ENCODE measurements at places on chromosomes 6 and 20.

DNA sequence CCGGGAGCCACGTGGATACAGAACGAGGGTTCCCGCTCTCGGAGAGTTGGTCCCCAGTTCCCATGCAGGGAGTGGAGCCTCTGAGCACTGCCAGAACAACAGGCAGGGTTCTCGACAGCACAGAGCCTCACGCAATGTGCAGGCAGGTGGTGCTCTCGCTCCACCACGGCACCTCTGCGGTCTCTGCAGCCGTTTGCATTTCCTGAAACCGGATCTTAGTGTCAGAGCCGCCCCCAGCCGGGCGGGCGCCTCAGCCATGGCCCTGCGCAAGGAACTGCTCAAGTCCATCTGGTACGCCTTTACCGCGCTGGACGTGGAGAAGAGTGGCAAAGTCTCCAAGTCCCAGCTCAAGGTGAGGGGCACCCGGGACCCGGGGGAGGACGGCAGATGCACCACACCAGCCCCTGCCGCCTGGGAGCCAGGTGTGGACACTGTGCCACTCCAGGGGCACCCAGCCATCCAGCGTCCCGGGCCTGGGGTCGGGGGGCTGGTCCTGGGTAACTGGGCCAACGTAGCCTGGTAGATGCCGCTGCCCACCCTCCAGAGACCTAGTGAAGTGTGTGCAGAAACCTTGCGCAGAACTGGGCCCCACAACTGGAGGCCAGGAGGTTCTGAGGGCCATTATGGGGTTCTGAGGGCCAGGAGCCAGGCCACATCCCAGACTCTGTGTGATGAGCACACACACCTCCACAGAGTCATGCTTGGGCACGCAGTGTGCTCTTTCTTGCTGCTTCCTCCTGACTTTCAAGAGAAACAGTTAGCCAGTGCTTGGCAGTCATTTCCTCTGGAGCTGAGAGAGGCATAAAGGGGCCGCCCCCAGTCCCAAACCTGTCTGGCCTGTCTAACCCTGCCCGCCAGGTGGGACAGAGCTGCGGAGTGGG is at the start of gene DEF6:
Gene DEF6 (plus strand): TSS at position 218 of the 881 bp plus-strand sequence. CDS start 39 bp downstream, at position 257.
- DNase-seq = peak; percentile 79

- no peak for DNase-seq
Observed at GRCh38 chr6:136599329-136600011, 49.2 kb upstream of the MAP7 start.

DNA sequence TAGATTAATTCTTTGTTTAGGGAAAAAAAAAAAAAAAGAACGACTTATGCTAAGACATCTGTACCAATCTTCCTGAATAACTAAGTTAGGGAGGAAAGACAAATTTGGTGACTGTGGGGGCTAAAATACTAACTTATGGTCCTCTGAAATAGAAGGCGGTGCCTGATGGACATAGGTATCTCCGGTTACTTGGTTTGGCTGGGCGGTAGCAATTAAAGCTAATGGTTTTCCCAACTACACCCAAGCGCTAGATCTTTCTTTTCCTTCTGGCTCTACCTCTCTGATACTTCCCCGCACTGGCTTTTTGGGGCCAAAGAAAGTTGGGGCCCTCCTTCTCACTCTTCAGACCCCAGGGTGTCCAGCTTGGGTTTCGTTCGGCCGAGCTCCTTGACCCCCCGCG is 1.0 kb upstream of the RBM24 start:
- DNase-seq = no peak

DNA sequence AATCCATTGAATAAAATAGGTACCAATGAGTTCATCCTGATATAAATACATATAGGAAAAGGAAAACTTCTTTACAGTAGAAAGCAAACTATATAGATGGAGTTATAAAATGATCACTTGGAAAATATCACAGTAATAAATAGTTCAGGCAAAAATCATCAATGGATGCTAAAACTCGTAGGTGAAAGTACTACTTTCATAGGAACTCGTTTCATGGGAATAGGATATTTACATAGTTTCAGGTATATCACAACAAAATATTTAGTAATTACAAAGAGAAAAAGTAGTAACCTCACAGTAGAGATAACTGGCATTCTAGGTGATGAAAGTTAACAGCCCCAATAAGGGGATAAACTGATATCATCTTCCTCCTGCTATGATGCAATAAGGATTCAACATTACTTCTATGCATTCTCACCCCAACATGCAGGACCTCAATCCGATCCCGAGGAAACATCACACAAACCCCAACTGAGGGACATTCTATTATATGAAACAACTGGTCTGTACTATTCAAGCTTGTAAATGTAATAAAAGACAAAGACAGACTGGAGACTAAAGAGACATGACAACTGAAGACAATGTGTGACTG is 13.7 kb downstream of the DDO start:
- DNase-seq = no peak

GRCh38 chr6:33700391-33701050 is 11.0 kb downstream of the UQCC2 start:
- peak; percentile 40 for DNase-seq

DNA sequence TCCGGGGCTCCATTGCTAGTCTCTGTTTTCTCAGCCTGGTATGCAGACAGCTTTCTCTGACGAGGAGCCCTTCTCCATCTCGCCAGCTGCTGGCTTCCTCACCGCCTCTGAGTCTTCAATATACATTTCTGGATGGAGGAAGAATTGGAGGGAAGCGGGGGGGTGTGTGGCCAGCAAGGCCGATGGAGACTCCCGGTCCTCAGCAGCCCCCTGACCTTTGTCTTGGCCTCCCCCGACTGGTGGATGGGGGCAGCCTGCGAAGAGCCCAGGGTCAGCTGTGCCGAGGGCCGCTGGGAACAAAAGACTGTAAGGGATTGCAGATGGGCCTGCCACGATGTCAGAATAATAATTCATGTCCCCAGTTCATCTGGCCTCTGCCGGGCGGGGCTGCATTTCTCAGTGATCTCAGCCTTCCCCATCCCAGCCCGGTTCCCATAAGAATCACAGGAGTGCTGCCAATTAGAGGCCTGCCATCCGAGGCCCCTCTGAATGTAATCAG is 54.3 kb upstream of the STX16 start:
- no peak for DNase-seq

DNA sequence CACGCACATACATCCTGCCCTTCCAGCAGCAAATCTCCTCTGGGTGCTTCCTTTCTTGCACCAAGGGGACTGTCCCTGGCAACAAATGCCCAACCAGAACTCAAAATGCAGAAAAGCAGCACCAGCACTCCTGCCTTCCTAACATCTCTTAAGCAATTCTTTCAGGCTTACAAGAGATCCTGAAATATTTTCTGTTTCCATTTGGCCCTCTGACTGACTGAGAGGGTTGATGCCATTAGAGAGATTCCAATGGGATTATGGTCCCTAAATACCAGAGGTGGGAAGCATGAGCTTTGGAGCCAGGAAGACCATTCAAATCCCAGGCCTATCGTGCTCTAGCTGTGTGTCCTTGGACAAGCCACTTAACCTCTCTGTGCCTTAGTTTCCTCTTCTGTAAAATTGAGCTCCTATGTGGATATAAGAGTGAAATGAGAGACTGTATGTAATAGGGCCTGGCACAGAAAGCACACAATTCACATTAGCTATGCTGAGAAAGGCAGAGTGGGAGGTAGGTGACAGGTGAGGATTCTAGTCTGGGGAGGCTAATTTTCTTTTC is 56.8 kb downstream of the PRDM1 start:
- DNase-seq = no peak

DNA sequence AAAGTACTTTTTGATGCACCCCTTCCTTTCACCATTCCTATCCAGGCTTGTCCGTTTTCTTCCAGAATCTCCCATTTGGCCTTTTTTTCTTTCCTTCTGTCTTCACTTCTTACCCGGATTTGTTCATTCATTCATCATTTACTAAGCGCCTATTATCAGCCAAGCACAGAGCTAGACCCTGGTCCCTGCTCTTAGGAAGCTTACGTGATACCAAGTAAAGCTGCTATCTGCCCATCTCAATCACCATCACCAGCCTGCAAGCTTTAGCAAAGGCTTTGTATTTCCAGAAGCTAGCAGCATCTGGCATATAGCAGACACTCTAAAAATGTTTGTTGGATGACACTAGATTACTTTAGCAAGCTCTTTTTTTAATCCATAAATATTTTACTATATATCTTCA is 4.8 kb downstream of the NDRG3 start:
- no peak for DNase-seq

GRCh38 chr20:57076951-57077350 is 189.5 kb downstream of the BMP7 start:
- no peak for DNase-seq

- DNase-seq = no peak
Observed at GRCh38 chr20:49775229-49775693, 37.4 kb upstream of the SLC9A8 start.

GRCh38 chr20:61976644-61977418 is 88.8 kb downstream of the TAF4 start:
- no peak for DNase-seq

GRCh38 chr20:16027686-16028085 is 545.6 kb downstream of the KIF16B start:
- no peak for DNase-seq

DNA sequence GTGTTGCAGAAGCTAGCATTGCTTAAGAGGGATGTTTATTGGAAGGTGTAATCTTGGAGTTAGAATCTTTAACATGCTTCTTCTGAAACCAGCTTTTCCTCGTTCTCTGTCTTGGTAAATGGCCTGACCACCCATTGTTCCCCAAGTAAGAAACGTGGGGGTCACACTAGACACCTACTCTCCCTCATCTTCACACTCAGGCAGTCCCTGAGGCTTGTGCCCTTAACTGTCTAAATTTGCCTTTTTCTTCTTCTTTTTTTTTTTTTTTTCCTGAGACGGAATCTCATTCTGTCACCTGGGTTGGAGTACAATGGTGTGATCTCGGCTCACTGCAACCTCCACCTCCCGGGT is 16.2 kb upstream of the ARFGEF2 start:
- no peak for DNase-seq

GRCh38 chr20:59850018-59850641 is 83.3 kb downstream of the SYCP2 start:
- DNase-seq = no peak

GRCh38 chr6:21952367-21952766 is 344.5 kb downstream of the PRL start:
- DNase-seq = no peak

GRCh38 chr6:73637404-73637803 is 16.4 kb downstream of the SLC17A5 start:
- DNase-seq = no peak

DNA sequence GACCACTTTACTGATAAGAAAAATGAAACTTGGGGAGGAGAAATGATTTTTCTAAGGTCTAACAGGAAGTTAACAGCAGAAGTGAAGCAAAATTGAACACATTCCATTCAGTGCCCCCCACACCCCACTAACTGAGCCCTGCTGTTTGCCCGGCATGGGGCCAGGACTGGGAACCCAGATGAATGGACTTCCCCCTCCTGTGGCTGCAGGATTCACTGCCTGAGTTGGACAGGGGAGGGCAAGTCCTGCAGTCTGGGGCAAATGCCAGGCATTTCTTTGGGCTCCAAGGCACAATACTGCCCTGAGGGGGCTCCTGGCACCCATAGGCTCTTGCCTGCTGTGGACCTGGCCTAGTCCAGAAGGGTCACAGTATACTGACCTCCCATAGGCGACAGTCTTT is 28.3 kb downstream of the FYN start:
- no peak for DNase-seq

DNA sequence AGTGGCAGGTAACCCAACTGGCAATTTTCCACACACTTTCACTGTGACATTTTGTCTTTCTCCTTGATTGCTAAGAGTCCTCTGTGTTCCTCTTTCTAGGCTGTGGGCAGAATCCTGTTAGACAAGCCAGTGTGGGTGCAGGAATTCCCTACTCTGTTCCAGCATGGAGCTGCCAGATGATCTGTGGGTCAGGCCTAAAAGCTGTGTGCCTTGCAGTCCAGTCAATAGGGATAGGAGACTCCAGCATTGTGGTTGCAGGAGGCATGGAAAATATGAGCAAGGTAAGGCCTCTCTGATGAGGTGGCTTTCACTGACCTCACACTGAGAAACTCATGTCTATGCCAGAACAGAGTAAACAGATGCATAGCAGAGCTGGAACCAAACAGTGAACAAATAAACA is 5.1 kb downstream of the ACAT2 start:
- no peak for DNase-seq

DNA sequence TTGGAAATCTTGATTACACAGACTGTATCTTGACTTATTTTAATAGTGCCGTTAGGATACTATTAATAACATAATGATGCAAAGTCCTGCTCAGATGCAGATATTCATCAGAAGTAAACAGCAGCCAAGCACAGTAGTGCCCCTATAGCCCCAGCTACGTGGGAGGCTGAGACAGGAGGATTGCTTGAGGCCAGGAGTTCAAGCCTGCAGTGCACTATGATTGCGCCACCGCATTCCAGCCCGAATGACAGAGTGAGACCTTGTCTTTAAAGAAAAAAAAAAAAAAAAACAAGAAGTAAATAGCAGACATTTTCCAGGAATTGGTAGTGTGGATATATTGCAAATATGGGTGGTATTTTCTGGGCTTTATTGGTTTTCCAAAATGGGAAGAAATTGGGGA is 61.8 kb downstream of the TULP4 start:
- no peak for DNase-seq

DNA sequence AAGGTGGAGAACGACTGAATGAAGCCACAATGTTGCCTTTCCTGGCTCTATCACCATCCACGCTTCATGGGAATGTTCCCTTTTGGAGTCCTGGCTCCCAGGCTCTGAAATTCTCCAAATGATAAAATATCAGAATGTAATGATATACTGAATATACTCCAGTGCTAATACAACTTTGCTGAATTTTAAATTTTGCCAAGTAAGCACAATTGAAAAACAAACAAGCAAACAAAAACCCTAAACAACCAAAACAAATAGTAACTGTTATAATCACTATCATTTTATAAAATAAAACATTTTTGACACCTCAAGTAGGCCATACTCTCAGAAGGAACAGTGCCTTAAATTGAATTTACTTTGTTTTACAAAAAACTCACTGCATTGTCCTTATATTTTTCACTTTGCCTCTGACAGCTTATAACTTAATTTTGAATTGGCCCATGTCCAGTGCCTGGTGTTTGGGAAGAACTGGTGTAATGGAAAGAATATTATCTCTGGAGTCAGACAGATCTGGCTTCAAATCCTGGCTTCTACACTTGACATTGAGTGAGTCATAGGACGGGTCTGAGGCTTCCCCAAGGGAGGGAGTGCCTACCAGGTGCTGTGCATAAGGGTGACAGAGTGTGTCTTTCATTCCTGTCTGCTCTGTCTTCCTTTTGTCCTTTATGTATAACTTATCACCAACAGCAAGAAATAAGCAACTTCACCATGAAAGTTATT is 698.3 kb downstream of the EPM2A start:
- DNase-seq = no peak

Measured in stimulated activated CD8-positive, alpha-beta memory T cell treated with anti-CD3 and anti-CD28 coated beads, Interleukin-15, amount 100 ng/mL, for 4 hours (primary cell).